Common myeloid progenitor, CD34-positive (primary cell): ENCODE measurements at places on chromosomes 16 and 17.

- no peak for DNase-seq
Observed at GRCh38 chr17:74950207-74950606, 14.5 kb downstream of the OTOP3 start.

DNA sequence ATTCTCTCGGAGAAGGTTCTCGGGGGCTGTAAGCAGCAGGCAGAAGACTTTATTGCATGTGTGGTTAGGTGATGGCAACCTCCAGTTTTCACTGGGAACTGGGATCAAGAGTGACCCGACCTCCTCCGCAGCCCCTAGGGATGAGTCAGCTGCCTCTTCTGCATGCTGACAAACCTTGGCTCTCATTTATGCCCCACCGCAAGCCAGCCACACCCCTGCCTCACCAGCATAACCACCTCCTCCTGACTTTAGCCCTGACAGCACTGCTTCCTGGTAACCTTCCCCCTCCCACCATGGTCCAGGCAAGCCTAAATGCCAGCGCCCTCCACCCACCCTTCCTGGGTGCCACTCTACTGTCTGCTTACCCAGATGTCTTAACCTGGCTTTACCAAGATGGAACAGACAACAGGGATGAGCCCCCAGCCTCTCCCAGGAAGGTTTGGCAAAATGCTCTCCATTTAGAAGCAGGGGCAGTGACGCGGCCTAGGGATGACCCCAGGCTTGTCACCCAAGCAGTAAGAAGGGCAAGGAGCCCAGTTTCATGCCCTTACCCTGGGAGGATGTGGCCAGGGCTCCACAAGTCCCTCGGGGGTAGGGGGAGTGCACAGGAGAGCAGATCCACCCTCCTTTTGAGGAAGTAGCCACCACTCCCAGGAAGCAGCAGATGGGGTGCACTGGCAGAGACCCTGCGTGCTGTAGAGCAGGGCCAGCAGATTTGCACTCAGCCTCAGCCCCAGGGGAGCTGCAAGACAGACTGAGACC is 73.5 kb downstream of the GOSR1 start:
- DNase-seq = peak; percentile 70

DNA sequence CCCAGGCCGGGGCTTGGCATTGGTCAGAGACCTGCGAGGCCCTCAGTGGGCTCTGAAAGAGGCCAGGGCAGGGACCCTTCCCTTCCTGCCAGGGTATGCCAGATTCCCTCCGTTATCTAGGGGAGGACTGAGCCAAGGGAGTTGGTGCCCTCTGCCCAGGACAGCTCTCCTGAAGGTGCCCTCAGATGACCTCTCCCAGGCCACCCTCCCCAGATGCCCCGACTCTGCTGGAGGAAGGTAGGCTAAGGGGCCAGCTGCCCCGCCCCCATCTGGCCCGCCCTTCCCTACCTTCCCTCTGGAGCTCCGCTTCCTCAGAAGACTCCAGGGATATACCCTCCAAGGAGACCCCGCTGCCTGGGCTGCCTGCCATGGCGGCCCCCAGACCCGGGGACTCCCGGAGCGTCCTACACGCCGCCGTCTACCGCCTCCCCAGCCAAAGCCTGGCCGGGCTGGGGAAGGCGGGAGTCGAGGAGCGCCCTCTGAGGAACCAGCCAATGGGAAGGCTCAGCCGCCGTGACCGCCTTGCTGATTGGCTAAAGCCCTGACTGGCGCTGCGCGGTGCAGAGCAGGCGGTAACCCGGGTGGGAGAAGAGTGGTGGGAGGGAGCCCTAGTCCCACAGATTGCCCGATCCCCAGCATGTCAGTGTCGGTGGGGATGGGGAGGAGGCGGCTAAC is 7.0 kb downstream of the MPP2 start:
- peak; percentile 87 for DNase-seq

- DNase-seq = no peak
Observed at GRCh38 chr17:67751101-67752074, 33.7 kb downstream of the NOL11 start.

DNA sequence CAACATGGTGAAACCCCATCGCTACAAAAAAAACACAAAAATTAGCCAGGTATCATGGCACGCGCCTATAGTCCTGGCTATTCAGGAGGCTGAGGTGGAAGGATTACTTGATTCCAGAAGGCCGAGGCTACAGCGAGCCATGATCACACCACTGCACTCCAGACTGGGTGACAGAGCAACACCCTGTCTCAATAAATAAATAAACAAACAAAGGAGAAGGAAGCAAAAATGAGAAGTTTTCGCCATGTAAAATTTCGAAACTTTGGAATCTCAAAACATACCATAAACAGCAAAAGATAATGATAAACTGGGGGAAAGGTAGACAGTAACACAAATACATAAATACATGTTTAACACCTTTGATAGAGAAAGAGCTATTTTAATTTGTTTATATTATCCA is 130.9 kb downstream of the ZFHX3 start:
- no peak for DNase-seq

DNA sequence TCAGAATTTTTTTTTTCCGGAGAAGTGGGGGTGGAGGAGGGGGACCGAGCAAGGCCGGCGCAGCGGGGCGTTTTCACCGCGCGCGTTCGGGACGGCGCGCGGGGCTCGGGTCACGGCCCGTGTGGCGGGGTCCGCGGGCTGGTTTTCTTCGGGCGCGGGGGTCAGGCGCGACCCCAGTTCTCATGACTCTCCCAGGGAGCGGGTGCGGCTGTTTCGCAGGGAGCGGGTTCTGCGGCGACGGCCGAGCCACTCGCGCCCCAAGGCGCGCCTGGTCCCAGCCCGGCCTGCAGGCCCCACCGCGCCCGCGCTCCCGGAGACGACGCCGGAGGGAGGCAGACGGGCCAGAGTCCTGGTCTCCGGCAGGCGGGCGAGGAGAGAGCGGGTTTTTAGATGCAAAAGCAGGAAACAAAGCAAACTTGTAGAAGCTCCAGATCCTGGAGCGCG is 1.0 kb downstream of the BAHCC1 start:
- no peak for DNase-seq

GRCh38 chr17:9162275-9162985 is 141.1 kb downstream of the NTN1 start:
- no peak for DNase-seq

- DNase-seq = no peak
Observed at GRCh38 chr17:4502466-4503154, 3.9 kb downstream of the SPNS2 start.

- peak; percentile 21 for DNase-seq
Observed at GRCh38 chr17:37650419-37651003, 7.3 kb upstream of the DDX52 start.

GRCh38 chr16:14489460-14489859 is 140.6 kb downstream of the PARN start:
- DNase-seq = peak; percentile 70

DNA sequence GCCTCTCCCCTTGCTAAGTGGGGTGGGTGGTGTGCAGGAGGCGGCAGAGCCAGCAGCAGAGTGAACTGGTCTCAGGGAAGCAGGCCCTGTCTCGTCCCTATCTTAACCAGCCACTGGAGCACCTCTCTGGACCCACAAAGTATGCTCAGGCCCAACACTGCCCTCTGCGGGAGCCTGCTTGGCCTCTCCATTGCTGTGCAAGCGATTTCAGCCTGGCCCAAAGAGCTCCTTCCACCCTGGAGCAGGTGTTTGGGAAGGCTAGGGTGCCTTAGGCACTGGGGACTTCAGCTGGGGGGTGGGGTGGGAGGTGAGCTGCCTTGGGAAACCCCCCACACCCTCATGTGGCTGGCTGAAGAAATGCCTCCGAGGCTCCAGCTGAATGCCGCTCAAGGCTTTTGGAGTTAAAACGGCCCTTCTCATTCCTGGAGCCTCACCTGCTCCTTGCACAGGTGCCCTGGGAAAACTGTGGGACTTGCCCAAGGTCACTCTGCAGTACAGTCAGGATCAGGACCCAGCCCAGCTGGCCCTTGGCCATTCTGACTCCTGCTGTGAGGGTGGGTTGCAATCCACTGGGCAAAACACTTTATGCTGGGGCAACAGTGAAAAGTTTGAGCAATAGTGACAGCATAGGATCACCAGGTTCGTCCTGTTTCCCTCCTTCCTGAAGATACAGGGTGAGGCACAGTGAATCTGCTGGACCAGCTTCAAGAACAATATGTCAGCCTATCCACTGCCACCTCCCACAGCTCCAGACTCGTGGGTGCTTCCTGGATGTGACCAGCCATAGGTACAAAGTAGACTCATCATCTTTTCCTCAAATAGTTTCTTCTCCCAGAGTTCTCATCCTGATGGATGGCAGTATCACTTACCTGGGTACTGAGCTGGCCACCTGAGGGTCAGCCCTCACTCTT is 5.9 kb upstream of the UBE2O start:
- DNase-seq = peak; percentile 62

DNA sequence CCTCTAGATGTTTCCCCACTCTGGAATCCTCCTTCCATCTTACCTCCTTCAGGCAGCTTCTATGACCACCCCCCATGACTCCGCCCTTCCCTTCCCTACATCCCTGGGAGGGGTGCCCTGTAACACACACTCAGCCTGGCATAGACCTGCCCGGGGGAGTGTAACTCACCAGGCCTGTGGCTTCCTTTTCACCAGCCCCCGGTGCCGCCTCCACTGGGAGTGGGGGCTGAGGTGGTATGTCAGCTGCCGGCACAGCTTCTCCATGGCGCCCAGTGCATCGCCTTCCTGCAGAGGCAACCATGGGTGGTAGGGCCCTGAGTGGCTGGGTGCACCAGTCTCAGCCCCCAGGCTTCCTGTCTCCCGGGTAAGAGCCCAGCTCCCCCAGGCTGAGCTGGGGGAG is 32.3 kb downstream of the TRPV2 start:
- DNase-seq = no peak

- DNase-seq = no peak
Observed at GRCh38 chr16:47806309-47806847, 345.2 kb downstream of the PHKB start.

- DNase-seq = no peak
Observed at GRCh38 chr16:9971907-9972306, 210.3 kb downstream of the GRIN2A start.

DNA sequence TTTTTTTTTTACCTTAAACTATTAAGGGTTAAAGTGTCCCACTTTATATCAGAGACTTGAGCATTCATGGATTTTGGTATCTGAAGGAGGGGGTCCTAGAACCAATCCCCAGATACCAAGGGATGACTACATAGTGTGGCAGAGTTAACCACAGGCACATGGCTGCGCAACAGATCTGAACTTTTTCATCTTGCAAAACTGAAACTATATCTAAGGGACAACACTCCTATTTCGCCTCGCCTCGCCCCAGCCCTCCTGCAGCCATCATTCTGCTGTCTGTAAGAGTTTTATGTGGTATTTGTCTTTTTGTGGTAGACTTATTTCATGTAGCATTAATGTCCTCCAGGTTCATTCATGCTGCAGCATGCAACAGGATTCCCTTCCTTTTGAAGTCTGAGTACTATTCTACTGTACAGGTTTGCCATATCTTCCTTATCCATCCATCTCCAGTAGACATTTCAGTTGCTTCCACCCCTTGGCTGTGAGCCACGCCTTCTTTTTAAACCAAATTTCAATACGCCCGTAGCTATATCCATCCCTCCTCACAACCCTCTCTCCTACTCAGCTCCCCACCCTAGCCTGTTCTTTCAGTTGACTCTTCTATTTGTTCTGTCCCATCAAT is 53.2 kb downstream of the AMFR start:
- DNase-seq = no peak

GRCh38 chr17:73262676-73263642 is 1.3 kb upstream of the CPSF4L start:
- DNase-seq = no peak

DNA sequence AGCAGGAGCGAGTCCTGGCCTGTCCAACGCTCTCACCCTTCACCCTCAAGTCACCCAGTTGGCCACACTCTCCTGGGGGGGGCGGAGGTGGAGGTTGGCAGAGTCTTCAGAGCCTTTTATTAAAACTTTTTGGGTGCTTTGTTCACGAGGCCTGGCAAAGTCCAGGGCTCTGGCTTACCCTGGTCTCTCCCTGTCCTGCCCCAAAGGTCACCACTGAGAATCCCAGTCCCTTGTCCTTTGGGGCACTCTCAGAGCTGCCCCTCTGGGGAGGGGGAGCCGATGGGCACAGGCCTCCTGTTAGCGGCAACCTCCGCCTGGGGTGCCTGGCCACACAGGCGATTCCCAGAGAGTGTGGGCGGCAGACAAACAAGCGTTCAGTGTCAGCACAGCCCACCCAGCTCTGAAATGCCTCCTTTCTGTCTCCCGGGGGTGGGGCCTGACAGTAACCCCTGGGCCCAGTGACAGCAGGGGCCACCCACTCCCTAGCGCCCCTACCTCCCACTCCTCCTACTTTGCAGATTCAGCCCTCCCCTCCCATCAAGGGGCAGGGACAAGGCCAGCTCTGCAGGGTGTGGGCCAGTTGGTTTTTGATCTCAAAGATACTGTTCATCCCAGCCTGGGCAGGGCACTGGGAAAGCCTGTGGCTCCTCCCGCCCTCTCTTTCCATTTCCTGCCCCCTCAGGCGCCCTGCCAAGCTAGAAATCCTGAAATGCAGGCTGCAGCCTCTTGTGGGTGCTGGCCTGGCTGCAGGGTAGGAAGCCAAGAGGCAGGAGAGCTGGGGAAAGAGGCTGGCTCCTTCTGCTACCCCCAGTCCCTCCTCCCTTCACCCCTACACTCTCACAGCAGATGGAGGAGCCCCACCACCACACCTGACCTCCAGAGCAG is 36.6 kb upstream of the EMP2 start:
- DNase-seq = no peak

- DNase-seq = no peak
Observed at GRCh38 chr16:88855176-88855575, 1.6 kb downstream of the GALNS start.

GRCh38 chr17:28018439-28019070 is 23.9 kb upstream of the NLK start:
- no peak for DNase-seq

DNA sequence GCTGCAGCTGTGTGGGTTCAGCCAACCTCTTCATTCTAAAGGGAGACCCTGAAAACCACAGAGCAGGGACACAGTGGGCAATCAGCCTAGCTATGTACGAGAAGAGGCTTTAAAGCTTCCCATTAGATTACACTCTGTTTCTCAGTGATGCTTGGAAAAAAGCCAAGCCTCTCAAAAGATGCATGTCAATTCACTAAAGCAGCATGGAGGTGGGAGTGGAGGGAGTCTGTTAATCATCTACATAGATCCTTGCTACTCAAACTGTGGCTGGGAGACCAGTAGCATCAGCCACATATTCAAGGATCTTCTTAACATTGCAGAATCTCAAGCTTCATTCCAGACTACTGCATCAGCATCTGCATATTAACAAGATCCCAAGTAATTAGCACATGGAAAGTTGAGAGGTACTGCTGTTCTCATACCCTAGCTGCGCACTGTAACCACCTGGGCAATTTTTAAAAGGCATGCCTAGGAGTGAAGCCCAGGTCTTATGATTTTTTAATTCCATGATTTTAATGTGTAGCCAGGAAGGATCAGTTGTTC is 305.9 kb downstream of the PMP22 start:
- no peak for DNase-seq
